ENCODE measurements at places on chromosomes 4 and X.
A peak's percentile ranks its signal among the peaks of the same experiment; 100 is the strongest.

DNA sequence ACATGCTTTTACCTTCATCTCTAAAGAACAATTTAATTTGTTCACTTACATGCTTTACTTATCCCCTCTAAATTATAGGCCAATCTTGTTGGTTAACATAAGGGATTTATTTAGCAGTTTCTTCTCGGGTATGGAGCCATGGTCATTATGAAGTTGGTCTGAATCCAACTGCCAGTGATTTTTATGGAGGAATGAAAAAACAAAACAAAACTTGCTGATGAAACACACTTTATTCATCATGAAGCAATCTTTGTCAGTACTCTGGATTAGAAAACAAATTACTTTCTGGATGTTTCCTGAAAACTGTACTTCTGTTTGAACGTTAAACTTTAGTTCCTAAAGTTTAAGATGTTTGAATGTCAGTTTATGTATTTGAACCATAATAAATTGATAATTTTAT is 715.8 kb downstream of the KLHL13 start:
- no peak for DNase-seq

DNA sequence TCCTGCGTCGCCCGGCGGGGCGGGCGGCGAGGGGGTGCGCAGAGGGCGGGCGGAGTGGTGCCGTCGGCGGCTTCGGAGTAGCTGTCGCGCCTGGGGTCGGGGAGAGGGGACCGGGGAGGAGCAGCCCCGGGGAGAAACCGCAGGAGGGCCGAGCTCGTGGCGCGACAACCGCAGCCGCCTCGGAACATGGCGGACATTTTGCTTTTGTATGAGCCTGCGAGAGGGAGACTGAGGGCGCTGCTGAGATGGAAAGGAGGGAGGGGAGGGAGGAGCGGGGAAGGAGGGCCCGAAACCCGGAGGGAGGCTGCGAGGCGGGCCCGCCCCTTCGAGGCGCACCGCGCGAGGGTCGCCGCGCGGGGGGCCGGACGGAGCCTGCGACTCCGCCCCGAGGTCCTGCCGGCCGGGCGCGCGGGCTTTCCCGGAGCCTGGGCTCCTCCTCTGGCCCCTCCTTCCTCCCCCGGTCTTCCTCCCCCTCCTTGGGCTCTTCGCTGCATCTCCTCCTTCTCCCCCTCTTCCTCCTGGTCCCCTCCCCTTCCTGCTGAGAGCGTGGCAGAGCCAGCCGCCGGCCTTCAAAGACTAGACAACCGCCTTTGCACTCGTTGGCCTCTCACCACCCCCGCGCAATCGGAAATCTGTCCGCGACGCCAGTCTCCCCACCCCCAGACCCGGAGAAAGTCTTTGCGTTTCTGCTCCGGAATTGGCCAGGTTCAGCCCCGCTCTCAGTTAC is 1.1 kb downstream of the INTS6L start:
- peak; percentile 87 for DNase-seq

DNA sequence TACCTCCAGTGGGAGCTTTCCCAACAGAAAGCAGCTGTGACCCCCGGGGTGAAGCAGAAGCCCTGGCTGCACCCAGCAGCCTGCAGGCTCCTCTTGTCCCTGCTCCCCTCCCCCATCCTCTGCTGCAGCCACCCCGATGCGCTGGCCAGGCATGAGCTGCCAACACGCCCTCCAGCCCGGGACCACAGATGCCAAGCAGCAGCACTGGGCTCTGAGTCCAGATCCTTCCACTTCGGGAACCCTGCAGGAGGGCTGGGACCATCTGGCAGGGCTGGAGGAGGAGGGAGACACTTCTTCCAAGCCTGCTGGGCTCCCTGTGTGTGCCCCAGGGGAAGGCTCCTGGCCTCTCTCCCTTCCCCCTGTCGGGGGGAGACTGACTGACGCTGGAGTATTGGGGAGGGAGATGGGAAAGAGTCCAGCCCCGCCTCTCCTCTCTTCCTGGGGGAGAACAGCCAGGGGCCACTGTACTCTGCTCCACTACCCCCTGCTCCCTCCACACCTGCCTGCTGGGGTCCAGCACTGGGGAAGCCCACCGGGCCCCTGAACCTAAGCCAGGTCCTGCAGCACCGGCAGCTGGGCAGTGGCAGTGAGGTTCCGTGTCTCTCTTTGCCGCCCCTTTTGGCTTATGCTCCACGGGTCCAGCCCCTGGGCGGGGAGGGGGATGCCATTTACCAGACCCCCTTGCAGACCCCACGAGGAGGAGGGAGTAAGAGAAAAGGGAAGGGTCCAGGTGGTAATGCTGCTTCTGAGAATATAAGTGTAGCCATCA is 55.7 kb downstream of the PPP2R2C start:
- DNase-seq, result no peak

GRCh38 chr4:71498002-71498401 is 159.2 kb downstream of the SLC4A4 start:
- no peak for DNase-seq

DNA sequence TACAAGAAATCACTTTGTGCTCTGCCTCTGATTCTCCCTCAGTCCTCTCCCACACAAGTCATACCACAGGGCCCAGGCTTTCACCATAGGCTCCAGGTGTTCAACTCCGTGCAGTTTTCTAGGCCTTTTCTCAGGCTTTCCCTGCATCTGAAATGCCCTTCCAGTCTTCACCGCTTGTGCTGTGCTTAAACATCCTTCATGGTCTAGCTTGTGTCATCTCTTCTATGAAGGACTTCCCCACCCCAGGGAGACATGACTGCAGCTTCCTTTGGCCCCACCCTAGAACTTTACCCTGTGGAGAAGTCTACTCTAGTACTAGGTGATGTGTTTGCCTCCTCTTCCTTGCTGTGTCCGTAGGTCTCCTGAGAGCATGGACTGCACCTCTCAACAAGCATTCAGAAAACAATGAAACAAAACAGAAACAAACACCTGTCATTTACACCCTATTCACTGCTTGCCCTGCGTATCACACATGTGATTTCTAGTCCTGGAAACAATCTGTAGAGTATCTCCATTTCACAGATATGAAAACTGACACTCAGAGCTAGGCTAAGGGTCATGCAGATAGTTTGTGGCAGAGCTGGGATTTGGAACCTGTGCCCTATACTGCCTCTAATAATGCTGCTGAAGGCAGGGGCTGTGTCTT is 22.7 kb upstream of the LEF1 start:
- no peak for DNase-seq

DNA sequence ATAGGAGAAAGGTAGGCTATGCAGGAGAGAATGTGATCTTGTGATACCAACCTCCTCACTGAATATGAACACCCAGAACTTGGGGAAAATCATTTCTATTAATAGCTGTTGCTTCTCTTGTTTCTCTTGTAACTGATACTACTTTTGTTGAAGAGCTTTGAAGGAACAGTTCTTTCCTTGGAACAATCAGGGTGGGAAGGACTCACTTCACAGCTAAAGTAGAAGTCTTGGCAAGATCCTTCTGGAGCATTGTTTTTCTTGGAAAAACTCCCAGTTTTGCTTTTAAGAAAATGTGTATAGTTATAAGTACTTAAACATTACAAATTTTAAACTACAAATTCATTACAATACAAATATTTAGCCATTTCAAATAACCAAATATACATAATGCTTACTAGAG is 19.1 kb upstream of the XK start:
- no peak for DNase-seq

DNA sequence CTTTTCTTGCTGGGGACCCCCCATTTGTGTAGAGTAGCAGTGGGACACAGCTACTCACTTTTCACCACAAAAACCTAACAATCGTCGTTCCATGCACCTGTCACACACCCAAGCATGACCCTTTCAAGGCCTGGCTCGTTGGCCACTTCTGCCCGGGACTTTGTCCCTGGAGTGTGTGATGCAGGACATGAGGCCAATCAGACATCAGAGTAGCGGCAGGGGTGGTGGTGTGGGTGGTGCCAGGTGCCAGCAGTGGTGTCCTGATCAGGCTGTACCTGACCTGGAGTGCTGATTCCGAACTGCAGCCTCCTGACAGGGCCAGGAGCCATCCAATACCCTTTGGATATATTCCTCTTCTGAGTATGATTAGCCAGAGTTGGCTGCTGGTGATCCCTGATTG is 23.1 kb upstream of the PROM1 start:
- no peak for DNase-seq

GRCh38 chrX:39157006-39157405 is 355.7 kb downstream of the MID1IP1 start:
- DNase-seq, result no peak

- no peak for DNase-seq
Observed at GRCh38 chrX:115571712-115572111, 10.7 kb downstream of the PLS3 start.

- no peak for DNase-seq
Observed at GRCh38 chrX:115588179-115588578, 27.2 kb downstream of the PLS3 start.

DNA sequence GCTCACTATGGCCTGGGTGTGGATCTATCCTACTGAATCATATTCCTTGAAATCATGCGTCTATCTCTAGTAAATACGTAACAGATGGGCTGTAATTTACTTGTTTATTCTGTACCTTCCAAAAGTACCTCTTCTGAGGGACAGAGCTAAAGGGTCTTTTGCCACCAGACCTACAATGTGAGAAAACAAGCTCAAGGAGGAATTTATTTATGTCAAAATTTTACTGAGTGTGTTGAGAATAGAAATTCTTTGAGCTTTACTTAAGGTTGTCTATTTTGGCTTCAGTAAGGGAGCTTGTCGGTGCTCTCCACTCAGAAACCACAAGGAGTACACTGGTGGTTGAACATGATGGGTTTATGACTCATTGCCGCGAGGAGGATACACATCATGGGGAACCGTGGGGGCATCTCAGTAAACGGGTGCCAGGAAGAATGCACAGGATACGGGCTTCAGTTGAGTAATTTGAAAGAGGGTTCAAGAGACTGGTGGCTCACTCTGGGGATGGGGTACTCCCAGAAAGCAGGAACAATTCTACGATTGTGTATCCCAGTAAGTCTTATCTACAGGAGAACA is 3.0 kb downstream of the ANK2 start:
- no peak for DNase-seq

DNA sequence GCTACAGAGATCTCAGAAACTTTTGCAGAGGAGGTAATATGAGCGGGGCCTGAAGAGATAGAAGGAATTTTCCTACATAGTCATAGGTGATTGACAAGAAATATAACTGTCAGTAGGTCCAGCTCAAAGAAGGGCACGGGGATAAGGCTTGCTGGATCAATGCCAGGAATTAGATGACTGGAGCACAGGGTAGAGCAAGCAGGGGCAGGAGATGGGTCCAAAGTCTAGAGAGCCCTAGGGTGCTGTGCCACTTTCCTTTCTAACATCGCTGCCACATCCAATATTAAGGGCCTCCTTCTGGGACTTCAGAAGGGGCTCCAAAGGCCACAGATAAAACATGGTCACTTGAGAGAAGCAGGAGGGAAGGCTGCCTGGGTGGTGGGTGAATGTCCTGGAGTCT is 402.2 kb downstream of the MID1IP1 start:
- no peak for DNase-seq

DNA sequence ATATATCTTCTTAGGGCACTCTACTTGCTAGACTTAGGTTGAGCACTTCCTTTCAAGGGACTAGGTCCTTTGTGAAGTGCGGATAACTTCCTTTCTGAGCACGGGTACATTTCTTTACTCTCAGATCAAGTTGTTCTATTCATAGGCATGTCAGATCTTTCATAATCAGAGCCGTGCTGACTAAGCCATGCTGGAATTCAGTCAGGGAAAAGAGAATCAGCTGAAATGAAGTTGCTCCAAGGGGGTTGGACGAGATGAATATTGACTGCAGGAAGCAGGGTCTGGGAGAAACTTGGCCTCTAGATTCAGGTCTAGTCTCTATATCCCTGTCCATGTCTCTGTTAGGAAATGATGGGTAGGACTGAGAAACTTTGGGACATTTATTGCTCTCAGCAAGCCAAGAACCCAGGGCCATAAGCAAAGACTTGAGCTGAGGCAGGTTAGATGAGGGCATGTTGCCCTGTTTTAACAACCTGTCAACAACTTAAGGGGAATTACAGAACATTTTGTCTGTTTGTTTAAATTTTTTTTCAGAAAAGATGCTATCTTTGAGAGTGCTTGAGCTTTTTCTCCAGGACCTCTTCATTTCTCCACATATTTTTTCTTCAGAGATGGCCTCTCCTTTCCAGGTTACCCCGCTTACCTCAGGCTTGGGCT is 28.3 kb downstream of the AREG start:
- peak; percentile 36 for DNase-seq

GRCh38 chr4:74874753-74875367 is 58.1 kb upstream of the PARM1 start:
- peak; percentile 62 for DNase-seq

GRCh38 chr4:183798301-183799253 is 106.5 kb upstream of the STOX2 start:
- DNase-seq, result no peak

- no peak for DNase-seq
Observed at GRCh38 chrX:118553042-118553710, 57.6 kb downstream of the DOCK11 start.

- no peak for DNase-seq
Observed at GRCh38 chr4:38082021-38082420, 121.8 kb downstream of the PTTG2 start.

- no peak for DNase-seq
Observed at GRCh38 chr4:145097331-145097820, 620 bp downstream of the ANAPC10 start.

DNA sequence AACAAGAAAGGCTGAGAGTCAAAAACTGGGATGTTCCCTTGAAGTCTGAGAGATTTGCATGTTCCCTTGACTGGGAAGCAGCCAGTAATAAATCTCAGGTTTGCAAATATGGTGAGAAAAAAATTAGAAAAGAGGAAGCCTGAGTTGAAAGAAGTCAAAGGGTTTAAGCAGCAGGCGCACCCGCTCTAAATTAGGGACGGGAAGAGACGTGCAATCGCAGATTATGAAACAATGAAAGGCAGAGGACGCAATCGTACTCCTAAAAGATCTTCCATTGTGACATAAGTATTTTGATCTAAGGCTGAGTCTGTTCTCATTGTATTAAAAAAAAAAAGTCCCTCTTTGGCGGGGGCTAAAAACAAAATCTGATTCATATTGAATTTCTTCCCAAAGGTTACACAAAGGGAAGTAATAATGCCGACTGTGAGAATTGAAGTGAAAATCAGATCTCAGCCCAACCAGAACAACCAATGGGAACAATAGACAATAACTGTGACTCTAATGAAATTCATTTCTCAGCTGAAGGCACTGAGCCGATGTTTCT is 28.2 kb downstream of the SAT1 start:
- DNase-seq, result no peak

- no peak for DNase-seq
Observed at GRCh38 chr4:123443401-123444289, 47.0 kb downstream of the SPRY1 start.

DNA sequence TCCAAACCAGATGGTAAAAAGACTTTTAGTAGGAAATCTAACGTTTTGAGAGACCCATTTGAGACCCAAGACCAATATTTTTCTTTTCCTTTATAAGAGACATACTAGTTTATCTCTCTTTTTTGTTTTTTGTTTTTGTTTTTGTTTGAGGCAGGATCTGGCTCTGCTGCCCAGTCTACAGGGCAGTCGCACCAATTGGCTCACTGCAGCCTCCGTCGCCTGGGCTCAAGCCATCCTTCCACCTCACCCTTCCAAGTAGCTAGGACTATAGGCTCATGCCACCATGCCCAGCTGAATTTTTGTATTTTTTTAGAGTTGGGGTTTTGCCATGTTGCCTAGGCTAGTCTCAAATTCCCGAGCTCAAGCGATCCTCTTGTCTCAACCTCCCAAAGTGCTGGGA is 77.2 kb upstream of the FHDC1 start:
- no peak for DNase-seq
